Activated T-cell treated with anti-CD3 and anti-CD28 coated beads for 48 hours (primary cell): ENCODE measurements at places on chromosomes 2 and 18.

- DNase-seq, result no peak
These were observed 461.5 kb downstream of the IRS1 start for GRCh38 chr2:226337941-226338600.

DNA sequence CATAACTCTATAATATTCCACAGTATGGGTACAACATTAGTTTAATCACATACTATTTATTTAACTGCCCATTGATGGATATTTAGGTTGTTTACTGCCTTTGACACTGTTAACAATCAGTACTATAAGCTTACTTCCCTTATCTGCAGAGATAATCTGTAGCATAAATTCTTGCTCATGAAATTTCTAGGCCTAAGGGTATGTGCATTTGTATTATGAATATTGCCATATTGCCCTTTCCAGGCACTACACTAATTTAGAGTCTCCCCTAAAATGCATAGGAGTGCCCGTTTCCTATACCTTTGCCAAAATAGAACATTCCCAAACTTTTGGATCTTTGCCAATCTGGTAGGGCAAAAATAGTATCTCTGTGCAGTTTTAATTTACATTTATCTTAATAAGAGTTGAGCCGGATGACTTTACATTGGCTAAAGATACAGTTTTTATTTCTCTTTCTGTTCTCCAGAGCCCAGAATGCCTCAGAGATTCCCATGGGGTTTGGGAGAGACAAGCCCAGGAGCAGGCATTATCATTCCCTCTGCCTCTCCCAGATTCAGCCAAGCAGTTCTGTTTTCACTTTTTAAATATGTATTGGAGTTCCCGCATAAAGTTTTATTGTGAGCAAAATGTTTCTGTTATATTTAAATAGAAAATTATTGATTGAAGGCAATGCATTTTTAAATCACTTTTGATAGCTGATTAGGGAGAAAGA lies 102.8 kb downstream of the CAPN13 start:
- no peak for DNase-seq

DNA sequence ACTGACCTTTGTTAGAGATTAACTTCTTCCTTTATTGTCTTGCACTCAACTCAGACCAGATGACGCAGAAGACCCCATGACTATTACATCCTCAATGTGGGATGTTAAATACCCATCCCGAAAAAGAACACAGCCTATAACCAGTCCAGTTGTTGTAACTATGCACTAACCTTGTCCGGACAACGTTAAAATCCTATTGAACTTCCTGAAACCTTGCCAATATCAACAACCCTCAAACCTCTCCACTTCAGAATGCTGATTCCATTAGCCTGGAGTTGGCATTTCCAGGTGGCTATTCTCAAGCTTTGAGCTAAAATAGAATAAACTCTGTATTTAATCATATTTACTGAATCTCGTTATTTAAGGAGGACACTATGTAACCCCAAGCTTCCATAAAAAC lies 13.6 kb downstream of the NMS start:
- DNase-seq, result no peak

- no peak for DNase-seq
These were observed 47.7 kb downstream of the RAPGEF4 start for GRCh38 chr2:172783165-172783898.

DNA sequence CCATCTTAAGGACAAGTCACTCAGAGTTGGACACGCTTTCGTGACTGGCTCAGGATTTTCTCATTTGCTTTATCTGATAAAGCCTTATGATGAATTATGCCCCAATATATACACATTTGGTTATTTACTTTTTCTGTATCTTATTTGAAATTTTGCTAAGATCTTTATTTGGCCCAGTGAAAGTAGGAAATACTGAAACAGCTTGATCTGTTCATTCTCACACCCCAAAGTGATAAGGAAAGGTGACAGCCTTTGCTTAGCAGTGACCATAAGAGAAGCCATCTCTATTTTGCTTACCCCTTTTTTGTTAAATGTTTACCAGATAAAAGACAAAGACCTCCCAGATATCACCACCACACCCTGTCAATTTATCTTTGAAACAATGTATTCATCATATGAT lies 428.3 kb downstream of the PARD3B start:
- no peak for DNase-seq

DNA sequence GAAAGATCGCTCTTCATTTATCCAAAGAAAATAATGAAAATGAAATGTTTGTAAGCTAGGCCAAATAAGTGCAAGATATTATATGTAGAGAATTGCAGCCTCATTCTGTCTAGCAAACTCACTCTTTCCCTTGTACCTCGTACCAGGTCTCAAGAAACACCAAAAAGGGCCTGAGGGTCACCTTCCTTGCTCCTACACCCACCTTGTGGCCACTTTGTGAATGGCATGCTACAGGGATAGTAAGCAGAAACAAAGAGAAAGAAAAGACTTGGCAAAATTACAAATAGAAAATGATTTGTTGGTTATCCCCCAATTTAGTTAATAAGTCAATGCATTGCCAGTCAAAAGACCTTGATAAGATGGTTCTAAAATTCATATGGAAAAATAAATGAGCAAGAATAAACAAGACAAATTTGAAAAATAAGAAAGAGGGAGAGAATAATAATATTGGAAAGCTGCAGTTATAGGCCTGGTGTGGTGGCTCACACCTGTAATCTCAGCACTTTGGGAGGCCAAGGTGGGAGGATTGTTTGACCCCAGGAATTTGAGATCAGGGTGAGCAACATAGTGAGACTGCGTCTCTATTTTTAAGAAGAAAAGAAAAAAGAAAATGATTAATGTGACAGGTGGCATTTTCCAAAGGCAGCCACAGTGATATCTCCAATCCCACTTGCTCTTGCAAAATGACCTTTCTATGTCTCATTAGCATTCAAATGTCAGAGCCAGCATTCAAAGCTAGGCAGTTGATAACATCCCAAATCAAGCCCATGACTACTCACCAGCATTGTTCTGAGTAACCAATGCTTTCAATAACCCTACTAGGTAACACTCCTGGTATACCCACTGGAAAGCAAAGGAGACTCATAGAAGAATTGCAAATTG lies 38.8 kb upstream of the BMP10 start:
- peak; percentile 63 for DNase-seq

GRCh38 chr2:111647359-111647758 lies 236.6 kb downstream of the ANAPC1 start:
- no peak for DNase-seq

DNA sequence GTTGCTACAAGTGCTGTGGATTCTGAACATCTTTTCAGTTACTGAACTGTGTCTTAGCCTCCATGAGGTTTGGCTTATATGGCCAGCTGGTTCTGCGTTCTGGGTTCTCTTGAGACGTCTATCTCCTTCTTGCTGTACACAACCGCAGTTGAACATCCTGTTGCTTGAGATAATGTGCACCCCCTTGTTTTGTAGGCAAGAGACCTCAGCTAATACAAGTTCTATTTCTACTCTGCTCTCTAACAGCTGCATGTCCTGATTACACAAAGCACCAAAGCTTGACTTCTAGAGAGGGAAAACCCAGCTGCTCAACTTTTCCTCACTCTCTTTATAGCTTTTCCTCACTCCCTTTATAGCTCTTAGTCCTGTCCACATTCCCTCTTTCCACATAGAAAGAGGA lies 176.0 kb downstream of the LTBP1 start:
- DNase-seq, result no peak

DNA sequence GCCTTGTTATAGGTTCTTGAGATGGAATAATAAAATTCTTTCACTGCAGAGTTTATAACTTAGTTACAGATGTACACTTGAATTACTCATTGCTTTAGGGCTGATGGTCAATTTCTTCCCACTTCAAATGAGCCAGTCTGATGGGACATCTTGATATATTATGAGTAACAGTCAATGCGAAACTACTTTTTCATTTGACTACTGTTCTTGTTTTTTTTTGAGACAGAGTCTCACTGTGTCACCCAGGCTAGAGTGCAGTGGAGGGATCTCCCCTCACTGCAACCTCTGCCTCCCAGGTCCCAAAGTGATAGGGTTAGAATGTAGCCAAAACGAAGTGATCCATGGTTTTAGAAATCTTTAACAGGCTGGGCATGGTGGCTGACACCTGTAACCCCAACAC lies 57.1 kb downstream of the ST3GAL5 start:
- no peak for DNase-seq

DNA sequence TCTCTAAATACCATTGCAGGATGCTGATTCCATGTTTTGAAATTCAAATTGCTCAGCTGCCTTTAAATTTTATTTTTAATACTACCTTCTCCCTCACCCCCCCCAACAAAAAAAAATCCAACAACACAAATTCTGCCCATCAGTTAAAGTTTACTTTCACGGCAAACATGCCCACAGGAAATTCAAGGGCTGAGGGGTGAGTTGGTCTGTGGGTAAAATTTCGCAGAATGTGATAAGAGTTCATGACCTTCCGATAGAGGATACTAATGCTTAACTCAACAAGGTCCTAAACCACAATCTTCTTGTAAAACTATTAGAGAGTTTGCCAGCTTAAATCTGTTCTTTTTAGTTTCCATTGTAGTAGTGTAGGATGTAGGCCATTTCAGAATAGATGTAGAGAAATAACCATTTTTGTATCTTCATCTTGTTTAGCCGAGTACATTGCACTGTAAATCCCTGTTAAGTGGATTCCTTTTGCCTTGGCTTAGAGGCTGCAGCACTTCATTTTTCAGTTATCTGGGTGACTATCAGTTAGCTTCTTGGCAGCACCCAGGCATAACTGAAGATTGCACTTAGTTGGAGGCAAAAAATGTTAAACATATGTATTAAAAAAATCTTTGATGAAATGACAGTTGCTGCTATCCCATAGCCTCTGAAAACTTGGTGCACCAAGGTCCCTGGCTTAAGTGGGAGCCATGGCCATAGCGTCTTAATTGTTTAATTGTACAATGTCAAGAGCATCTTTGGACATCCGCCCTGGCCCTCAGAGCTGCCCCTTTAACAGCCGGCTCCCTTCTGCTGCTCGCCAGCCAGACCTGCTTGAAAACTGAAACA lies 232.3 kb downstream of the HAUS1 start:
- DNase-seq, result no peak
